T-helper 17 cell (primary cell): ENCODE measurements at places on chromosomes 6 and 20.

GRCh38 chr20:47561180-47561579, 59.5 kb downstream of the NCOA3 start:
- DNase-seq = no peak

- peak; percentile 89 for DNase-seq
These were observed at the start of gene LZTS3 for GRCh38 chr20:3172933-3173609. Gene LZTS3, minus strand, starts transcription at chr20:3173549. Its CDS starts 6,386 bp downstream, at chr20:3167163.

GRCh38 chr6:100203400-100203799, 209.4 kb upstream of the MCHR2 start:
- no peak for DNase-seq

DNA sequence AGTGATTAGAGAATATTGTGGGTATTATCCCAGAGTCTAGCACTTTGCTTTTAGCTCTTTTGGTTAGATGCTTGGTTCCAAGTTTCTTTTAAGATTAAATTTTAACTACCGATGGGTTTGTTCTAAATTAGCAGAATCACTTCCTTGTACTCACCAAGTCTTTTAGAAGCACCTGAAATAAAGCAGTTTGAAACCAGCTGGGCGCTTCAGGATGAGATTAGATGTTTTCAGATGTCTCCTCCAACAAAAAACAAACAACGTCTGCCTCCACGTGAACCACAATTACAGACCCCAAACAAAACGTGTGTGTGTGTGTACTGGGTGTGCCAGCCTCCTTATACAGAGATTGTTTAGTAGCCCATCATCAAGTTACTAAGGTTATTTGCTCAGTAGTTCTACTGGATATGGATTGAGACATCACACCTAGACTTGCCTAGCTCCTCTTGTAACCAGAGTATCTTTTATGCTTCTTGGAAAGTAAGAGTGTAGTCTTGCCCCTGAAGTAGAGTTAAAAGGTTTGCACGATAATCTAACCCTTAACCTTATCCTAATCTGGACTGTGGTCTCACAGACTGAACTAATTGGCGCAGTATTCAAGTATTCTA, 2.3 kb downstream of the DSTN start:
- DNase-seq = no peak

GRCh38 chr6:69802995-69803394, 6.2 kb upstream of the LMBRD1 start:
- DNase-seq = no peak

DNA sequence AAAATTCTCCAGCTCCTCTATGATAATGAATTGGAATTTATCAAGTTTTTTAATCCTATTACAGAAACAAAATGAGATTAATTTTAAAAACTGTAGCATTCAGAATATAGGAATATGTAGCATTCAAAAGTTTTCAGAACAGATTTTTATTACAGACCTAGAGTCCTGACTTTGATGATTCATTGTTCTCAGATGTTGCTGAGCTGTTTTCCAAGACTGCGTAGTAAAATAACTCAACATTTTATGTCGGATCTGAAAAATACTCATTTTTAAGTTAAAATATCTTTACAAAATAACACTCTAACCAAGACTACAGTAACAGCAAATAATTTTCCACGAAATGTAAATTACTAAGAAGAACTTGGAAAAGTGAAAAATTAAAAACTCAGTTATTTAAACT, 67.1 kb downstream of the SYCP2 start:
- DNase-seq = no peak

GRCh38 chr6:25637211-25637610, 14.8 kb upstream of the SCGN start:
- DNase-seq = no peak

DNA sequence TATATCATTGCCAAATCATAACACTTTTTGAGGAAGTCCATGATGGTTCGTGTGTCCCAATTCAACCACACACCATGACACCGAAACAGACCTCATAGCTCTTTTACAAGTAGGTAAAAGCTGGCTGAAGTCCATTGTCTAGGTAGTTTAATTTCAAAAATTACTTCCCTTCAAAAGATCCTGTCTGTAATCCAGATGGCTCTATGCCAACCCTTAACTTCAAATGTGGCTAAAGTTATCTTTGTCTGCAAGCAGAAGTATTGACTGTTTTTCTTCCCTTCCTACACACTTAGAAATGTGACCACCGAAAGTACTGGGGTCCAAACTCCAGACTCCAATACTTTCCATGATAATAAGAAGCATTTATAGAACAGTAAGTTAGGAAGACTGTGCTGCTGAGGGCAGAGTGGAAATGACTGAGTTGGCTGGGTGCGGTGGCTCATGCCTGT, 8.3 kb upstream of the TIAM2 start:
- no peak for DNase-seq

- no peak for DNase-seq
These were observed 71.8 kb upstream of the SRSF6 start for GRCh38 chr20:43385914-43386313.

DNA sequence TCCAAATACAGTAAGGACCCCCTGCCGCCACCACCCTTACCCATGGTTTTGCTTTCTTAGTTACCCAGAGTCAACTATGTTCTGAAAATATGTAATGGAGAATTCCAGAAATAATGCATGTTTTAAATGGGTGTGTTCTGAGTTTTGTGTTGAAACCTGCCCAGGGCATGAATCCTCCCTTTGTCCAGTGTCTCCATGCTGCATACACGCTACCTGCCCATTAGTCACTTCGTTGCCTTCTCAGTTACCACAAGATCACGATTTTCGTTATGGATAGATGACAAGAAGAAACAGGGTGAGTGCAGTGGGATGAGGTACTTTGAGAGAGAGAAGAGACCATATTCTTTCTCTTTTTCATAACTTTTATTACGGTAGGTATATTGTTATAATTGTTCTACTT, 10.6 kb downstream of the FARS2 start:
- no peak for DNase-seq

DNA sequence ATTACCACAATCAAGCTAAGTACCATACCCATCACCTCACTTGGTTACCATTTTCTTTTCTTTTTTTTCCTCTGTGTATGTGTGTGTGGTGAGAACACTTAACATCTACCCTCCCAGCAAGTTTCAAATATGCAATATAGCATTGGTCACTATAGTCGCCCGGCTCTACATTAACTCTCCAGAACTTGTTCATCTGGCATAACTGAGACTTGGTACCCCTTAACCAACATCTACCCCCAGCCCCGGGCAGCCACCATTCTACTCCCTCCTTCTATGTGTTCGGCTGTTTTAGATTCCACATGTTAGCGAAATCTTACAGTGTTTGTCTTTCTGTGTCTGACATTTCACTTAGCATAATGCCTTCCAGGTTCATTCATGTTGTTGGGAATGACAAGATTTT, 89.0 kb upstream of the TOP1 start:
- DNase-seq = no peak

GRCh38 chr6:109023356-109023925, 71.2 kb downstream of the SESN1 start:
- DNase-seq = no peak

DNA sequence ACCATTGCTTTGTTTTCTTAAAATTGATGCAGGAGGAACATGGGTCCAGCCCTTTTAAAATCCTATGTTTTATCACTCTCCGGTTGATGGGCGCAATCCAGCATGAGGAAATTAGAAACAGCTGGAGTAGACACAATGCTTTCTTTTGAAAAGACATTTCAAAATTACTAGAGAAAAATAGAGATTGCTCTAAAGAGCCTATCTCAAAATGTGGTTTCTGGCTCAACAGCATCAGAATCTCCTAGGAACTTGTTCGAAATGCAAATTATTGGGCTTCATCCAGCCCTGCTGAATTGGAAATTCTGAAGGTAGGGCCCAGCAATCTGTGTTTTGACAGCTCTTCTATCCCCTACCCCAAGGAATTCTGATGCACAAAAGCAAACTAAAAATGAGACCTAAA, 190.8 kb upstream of the BMP2 start:
- no peak for DNase-seq

GRCh38 chr6:108578595-108579327, 18.0 kb downstream of the FOXO3 start:
- no peak for DNase-seq

DNA sequence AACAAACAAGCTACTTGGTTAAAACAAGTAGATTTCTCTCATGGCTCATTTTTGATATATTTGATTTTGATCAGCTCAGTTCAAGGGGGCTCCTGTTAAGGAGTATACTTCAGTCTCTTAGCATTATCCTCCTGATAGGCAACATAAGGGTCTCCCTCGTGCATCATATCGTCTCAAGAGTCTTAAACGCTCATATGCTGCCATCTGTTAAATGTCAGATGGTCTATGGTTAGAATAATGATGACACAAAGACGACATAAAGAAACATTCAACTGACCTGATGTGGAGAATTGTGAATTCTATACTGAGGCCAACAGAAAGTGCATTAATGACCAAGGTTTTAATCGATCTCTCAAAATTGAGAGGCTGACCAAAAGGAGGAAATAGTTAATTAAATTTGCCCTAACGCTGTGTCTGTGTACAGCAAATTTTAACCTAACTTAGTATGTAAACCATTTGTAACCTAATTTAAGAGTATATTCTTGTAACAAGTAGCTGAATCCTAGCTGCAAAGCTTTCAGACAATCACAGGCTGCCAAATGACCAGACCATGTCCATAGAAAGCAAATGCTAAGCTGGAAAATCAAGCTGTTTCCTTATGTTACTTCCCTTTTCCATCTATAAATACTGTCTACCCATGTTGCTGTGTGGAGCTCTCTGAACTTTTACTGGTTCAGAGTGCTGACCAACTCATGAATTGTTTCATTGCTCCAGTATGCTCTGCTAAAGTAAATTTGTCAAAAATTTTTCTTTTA, 1688.5 kb downstream of the GRIK2 start:
- no peak for DNase-seq

GRCh38 chr6:158772851-158773371, 46.3 kb downstream of the EZR start:
- no peak for DNase-seq

GRCh38 chr20:3514012-3514642, 43.3 kb downstream of the ATRN start:
- no peak for DNase-seq

- DNase-seq = no peak
These were observed 8.0 kb upstream of the IER3 start for GRCh38 chr6:30752157-30752927.

GRCh38 chr20:2217857-2218539, 77.8 kb upstream of the TGM3 start:
- DNase-seq = no peak

- no peak for DNase-seq
These were observed 9.4 kb upstream of the COL9A1 start for GRCh38 chr6:70312165-70312745.

DNA sequence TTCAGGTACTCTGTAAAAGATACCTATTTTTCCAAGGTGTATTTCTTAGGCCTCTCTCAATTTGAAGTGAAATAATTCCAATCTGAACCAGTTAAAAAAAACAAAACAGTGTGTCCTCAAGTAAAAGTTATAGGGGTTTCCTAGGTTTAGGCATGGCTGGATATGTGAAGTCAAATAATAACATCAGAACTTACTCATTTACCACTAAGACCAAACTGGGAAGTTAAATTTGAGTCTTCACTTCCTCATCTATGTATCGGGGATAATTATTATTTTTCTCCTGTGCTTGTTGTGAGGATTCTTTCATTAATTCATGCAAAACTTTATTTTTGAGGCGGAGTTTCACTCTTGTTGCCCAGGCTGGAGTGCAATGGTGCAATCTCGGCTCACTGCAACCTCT, 86.2 kb upstream of the PTPRK start:
- DNase-seq = no peak

DNA sequence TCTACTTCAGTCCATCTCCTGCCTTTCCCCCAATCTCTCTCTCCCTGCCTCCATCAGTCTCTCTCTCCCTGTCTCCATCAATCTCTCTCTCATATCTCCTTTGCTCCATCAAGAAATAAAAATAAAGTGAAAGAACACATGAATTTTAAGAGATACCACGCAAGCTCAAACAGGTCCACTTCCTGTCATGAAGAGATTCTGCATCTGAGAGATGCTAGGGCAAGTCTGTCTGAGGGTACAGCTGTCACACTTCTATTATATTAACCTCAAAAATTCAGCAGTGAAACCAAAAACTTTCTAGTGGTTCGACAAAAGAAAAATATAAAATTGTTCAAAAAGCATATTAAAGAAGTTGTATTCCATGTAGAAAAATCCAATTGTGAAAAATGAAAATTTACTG, 296.8 kb upstream of the RSPO3 start:
- DNase-seq = no peak

- peak; percentile 70 for DNase-seq
These were observed 92.6 kb upstream of the CLDN20 start for GRCh38 chr6:155171109-155171746.
